ENCODE measurements at places on chromosomes 2 and 18. TPM values are rescaled to one million over a fixed set of nuclear protein-coding genes. Genes with fewer than 3 reads are reported as not detected.
A peak's percentile ranks its signal among the peaks of the same experiment; 100 is the strongest.

The HMSD gene
- 3.0 TPM for total RNA-seq

GRCh38 chr2:197890168-197890567 is 85.8 kb downstream of the PLCL1 start:
- H3K36me3 ChIP-seq = no peaks in the 10 kb centered on the region
- H3K27ac ChIP-seq = no peak overlapping the region
- no peak overlapping the region for H3K4me3 ChIP-seq
- H3K4me1 ChIP-seq = peaks cover 29% of the 10 kb centered on the region
- H3K27me3 ChIP-seq = no peaks in the 10 kb centered on the region
- no peak for DNase-seq

- H3K27me3 ChIP-seq = no peaks in the 10 kb centered on the region
- H3K4me1 ChIP-seq = peaks cover 14% of the 10 kb centered on the region
- DNase-seq = no peak
- H3K27ac ChIP-seq = no peak overlapping the region
- H3K36me3 ChIP-seq = peaks cover 6% of the 10 kb centered on the region
Measured at GRCh38 chr2:209121691-209122090, 302.2 kb upstream of the MAP2 start.

The PTPN4 gene
- total RNA-seq = 79.4 TPM

DNA sequence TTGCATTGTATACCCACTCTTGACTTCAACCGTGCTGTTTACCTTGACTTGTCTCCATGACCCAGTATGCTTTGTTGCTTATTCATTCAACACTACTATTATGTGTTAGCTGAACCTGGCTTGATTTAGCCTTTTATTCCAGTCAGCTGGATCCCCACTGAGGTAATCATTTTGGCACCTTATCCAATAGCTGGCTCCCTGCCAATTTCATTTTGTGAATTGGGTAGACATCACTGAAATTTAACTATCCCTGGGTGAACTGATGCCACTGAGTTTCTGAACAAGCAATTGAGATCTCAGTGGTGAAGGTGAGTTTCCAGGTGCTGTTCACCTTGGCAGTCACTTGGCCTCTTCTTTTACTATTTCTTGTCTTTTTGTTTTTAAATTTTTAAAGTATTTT is 584.3 kb downstream of the ADCYAP1 start:
- H3K36me3 ChIP-seq = no peaks in the 10 kb centered on the region
- H3K27ac ChIP-seq = no peak overlapping the region
- no peak overlapping the region for H3K4me3 ChIP-seq
- no peaks in the 10 kb centered on the region for H3K4me1 ChIP-seq
- H3K27me3 ChIP-seq = no peaks in the 10 kb centered on the region

DNA sequence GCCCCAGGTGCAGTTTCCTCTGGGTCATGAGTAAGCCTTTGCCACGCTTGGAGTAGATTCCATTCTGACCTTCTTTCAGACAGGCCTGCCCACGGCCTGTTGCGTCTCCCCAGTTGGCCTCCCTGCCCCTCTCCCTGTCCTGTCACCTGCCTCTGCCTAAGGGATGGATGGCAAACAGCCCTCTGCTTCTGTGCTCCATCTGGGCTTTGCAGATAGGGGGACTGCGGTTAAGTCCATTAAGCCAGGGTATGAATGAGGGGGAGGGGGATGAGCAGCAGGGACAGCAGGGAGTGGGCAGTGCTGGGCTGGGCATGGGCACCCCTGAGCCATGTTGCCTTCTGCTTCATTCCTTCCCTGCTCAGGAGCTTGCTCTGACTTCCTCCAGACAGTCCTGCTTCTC is 37.6 kb upstream of the B3GNT7 start:
- peaks cover 3% of the 10 kb centered on the region for H3K36me3 ChIP-seq
- H3K4me3 ChIP-seq = no peak overlapping the region
- no peaks in the 10 kb centered on the region for H3K27me3 ChIP-seq
- no peak for DNase-seq
- H3K27ac ChIP-seq = no peak overlapping the region

DNA sequence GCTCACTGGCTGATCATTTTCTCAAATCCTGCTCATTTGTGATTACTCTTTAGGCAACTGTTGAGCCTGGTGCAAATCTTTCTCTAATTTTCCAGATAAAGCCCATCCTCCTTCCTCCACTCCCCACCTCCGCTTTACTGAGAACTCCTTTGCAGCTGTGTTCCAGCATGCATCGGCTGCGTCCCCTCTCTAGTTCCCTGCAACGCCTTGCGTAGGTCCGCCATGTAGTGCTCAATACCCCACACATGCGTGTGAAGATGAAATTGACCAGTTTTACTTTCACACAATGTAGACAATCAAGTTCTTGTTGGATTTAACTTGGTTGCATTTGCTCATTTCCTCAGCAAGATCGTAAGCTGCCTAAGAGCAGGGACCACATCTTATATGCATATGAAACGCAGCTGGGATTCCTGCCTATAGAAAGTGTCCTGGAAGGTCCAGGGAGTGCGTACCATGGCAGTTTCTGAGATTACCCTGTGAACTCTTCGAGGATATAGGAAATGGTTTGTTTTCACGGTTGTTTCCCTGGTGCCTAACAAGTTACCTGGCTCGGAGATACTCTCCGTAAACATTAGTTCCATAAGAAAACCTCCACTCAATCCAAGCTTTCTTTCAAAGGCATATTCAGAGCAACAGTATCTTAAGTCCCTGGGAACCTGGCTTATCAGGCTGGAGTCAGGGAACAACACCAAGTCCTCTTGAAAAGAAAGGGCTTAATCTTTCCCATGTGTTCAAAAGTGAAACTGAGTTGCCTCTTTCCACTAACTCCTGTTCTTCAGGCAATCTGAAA is 766.4 kb upstream of the ID2 start:
- peaks cover 24% of the 10 kb centered on the region for H3K4me1 ChIP-seq
- no peak overlapping the region for H3K4me3 ChIP-seq
- H3K27ac ChIP-seq = peak overlapping the region; percentile 91
- no peaks in the 10 kb centered on the region for H3K36me3 ChIP-seq
- H3K27me3 ChIP-seq = no peaks in the 10 kb centered on the region
- DNase-seq = no peak

The ERMN gene
- 0.59 TPM for total RNA-seq

The NT5DC4 gene
- total RNA-seq = not detected

- H3K4me3 ChIP-seq = no peak overlapping the region
- H3K27me3 ChIP-seq = peaks cover 6% of the 10 kb centered on the region
- H3K4me1 ChIP-seq = peaks cover 17% of the 10 kb centered on the region
- H3K36me3 ChIP-seq = no peaks in the 10 kb centered on the region
- no peak overlapping the region for H3K27ac ChIP-seq
Measured at GRCh38 chr18:46566111-46566510, 90.9 kb downstream of the LOXHD1 start.

The SERPINB10 gene
- not detected for total RNA-seq

- no peaks in the 10 kb centered on the region for H3K27me3 ChIP-seq
- H3K36me3 ChIP-seq = no peaks in the 10 kb centered on the region
- H3K27ac ChIP-seq = no peak overlapping the region
- H3K4me1 ChIP-seq = peaks cover 83% of the 10 kb centered on the region
- DNase-seq = no peak
Measured at GRCh38 chr2:174778085-174778981, 14.1 kb upstream of the CHRNA1 start.

- no peaks in the 10 kb centered on the region for H3K36me3 ChIP-seq
- H3K4me1 ChIP-seq = peaks cover 46% of the 10 kb centered on the region
- peak overlapping the region; percentile 44 for H3K27ac ChIP-seq
- H3K4me3 ChIP-seq = peak overlapping the region; percentile 31
- peak; percentile 40 for DNase-seq
Measured at GRCh38 chr18:10405816-10406663, 48.4 kb upstream of the APCDD1 start.

GRCh38 chr2:8754106-8754776 is 72.4 kb downstream of the ID2 start:
- H3K4me3 ChIP-seq = no peak overlapping the region
- no peaks in the 10 kb centered on the region for H3K4me1 ChIP-seq
- peaks cover 22% of the 10 kb centered on the region for H3K36me3 ChIP-seq

DNA sequence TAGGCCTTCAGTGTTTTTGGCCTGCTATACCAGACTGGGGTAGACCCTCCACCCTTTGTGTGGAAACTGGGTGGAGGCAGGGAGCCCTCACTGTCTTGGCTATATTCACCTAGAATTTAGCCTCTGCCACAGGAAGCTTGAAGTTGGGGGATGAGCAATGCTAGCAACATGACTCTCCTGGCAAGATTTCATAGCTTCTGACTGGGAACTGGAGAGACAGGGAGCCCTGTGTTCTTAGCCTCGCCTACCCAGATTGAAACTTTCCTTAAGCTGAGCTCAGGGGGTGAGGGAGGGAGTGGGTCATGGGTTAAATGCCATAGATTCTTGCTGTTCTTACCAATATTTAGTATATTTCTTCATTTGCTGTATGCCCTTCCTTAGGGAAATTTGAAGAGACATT is 46.8 kb upstream of the FAM98A start:
- H3K4me1 ChIP-seq = peaks cover 10% of the 10 kb centered on the region
- no peak for DNase-seq
- H3K36me3 ChIP-seq = peaks cover 21% of the 10 kb centered on the region
- H3K27me3 ChIP-seq = no peaks in the 10 kb centered on the region
- no peak overlapping the region for H3K27ac ChIP-seq

The DDX18 gene
- 83.3 TPM for total RNA-seq

The MRPL44 gene
- 47.6 TPM for total RNA-seq

All from WTC11 (cell line).